ENCODE measurements at places on chromosomes 11 and 22.

DNA sequence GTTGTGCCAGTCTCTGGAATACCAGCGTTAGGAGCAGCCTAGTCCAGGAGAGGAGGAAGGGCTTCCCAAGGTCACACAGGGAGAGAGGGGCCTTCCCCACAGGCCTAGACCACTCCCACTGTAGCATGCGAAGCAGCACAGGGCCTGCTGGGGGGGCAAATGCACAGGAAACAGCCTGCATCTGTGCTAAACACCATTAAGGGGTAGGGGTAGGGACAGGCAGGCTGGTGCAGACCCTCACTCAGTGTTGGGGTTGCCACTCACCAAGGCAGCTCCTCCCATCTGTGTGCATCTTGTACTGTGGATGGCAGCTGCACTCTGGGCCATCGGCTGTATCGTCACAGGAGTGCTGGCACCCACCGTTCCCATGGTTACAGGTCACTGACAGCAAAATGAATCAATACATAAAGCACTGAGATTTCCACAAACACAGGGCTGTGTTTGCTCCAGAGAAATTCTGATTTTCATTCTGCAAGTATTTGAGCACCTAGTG is 24.9 kb downstream of the SCUBE2 start:
- DNase-seq, result no peak

GRCh38 chr22:31094021-31094551 is 13.0 kb downstream of the SMTN start:
- no peak for DNase-seq

GRCh38 chr11:17479284-17480214 is 2.9 kb upstream of the ABCC8 start:
- DNase-seq, result no peak

GRCh38 chr22:22553735-22554586 is 5.1 kb downstream of the PRAME start:
- DNase-seq, result no peak

GRCh38 chr22:29679316-29679715 is 40.5 kb upstream of the CABP7 start:
- no peak for DNase-seq

DNA sequence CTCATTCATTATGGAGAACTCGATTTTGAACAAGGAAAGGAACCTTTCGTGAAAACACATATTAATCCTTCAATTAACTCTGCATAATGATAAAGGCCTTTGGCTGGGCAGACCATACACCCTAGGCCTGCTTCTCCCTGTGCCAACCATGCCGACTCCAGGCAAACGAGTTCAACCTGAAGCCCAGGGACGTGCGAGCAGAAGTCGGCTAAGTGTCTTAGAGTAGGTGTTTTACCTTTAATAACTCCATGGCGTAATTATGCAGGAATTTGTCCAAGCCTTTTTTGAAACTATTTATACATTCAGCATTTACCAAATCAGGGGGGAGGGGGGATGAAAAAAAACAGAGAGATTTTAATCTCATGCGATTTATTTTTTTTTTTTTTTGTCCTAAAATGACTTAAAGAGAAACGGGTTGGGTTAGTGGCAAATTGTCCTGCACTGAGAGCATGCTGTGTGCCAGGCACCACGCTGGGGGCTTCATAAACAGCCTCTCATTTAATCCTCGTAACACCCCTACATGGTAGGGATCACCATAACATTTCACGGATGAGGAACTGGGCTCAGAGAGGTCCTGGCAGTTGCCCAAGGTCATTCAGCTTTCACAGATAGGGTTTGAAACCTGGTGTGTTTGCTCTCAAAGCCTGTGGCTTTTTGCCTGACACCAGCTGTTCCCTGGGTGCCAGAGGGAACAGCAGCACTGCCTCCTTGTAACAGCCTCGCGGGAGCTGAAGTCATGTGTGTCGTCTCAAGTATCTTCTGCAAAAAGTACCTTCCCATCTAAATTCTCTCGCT is 423.9 kb downstream of the MN1 start:
- no peak for DNase-seq

All from suppressor macrophage (primary cell).